ENCODE measurements at places on chromosomes 11 and 22.

GRCh38 chr22:31611061-31611760 is 50.8 kb downstream of the PISD start:
- DNase-seq = no peak

GRCh38 chr11:128874427-128874826 is 7.3 kb upstream of the KCNJ1 start:
- no peak for DNase-seq

GRCh38 chr11:19739872-19740271 is 27.2 kb downstream of the NAV2 start:
- no peak for DNase-seq

- peak; percentile 48 for DNase-seq
These were observed 14.3 kb downstream of the OR2AG2 start for GRCh38 chr11:6757373-6757967.

DNA sequence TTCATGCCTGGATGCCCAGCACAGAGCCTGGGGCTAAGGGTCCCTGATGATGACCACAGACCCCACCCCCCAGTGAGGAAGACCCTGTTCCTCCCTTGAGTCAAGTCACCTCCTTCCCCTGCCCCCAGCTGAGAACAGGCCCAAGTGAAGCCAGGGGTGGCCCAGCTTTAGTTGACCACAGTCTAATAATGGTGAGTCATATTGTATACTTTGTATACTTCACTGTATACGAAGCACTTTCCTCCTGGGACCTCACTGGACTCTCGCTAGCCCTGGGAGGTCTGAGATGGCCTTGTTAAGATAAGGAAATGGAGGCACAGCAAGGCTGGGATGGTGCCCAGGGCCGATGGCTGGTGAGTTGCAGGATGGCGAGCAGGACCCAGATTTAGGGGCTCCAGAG is 3.7 kb upstream of the FLRT1 start:
- no peak for DNase-seq

DNA sequence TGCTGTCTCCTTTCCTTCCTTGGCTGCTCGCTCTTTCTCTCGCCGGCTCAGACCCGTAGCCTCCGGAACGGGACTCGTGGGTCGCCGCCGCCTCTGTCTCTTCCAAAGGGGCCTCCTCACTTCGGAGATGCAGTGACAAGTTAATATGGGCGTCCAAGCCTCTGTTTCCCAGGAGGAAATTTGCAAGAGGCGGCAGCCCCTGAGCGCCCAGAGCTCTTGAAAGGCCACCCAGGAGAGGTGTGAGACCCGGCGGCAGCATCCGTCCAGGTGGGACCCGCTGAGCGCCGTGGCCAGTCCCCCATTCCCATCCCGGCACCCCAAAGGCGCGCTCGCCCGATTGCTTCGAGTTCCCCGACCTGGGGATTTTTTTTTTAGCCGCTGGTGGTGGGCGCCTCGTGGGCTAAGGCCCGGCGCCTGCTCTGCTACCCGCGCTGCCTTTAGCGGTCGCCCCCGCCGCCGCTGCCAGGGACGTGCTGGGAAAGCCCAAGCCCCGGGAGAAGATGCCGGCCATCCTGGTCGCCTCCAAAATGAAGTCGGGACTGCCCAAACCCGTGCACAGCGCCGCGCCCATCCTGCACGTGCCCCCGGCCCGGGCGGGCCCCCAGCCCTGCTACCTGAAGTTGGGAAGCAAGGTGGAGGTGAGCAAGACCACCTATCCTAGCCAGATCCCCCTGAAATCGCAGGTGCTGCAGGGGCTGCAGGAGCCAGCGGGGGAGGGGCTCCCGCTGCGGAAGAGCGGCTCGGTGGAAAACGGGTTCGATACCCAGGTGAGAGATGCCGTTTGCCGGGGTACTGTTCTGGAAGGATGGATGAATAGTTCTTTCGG is 772 bp downstream of the NAV2 start:
- DNase-seq = no peak

DNA sequence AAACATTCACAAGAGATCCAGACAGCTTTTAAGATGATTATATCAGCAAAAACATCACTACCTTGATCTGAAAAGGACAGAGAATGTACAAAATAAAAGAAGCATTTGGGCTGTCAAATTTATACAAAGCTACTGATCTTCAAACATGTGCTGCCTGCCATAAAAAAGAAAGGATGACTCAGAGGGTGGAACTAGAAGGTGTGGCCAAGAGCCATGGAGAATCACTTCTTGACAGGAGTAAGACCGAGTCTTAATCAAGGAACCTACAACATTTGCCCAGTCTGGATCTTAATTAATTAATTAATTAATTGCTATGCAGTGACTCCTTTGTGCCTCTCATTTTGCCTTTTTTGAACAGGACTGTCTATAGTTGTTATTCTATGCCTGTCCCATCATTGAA is 33.2 kb downstream of the C11orf96 start:
- DNase-seq = no peak

- DNase-seq = no peak
These were observed 8.3 kb downstream of the CLCF1 start for GRCh38 chr11:67364783-67365722.

DNA sequence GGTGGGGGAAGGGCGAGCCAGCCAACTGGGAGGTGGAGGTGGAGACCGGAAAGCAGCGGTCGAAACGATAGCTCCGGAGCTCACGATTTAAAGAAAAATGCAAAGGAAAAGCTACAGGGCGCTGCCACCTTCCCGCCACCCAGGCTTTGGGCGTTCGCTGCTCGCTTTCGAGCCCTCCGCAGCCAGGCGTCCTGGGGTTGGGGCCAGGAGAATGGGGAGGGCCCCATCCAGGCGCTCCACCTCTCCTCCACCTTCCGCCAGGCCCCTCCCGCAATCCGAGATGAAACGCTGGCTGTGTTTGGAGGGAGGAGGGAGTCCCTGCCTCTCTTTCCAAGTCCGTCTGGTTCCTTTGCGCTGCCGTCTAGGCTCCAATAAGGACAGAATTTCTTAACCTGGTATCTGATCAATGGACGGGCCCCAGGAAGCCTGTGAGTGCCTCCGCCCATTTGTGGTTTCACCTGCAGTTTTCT is 483 bp upstream of the ABTB2 start:
- DNase-seq = no peak

- DNase-seq = no peak
These were observed 202.1 kb downstream of the TTC28 start for GRCh38 chr22:28477556-28477955.

GRCh38 chr22:32353292-32353691 is 4.4 kb upstream of the RFPL3 start:
- no peak for DNase-seq

GRCh38 chr11:79080551-79080950 is 360.3 kb downstream of the TENM4 start:
- no peak for DNase-seq

DNA sequence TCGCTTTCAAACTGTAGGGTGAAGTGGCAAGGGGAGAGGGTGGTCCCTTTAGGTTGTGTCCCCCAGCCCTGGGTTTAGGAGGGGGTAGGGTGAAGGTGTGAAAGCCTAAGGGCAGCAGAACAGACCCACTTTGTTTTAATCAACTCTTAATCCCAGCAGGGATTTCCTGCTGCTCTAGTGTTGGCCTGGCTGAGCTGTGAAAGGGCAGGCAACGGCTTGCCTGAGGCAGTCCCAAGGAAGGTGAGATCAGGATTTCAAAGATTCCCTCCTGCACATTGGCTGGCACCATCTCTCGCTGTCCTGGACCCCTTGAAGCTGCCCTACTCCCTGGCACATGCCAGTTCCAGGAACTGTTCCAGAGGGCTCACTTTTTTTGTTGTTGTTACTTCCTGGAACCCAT is 221.3 kb downstream of the INSC start:
- DNase-seq = no peak

- DNase-seq = no peak
These were observed 84.4 kb downstream of the GALNT18 start for GRCh38 chr11:11537372-11537771.

DNA sequence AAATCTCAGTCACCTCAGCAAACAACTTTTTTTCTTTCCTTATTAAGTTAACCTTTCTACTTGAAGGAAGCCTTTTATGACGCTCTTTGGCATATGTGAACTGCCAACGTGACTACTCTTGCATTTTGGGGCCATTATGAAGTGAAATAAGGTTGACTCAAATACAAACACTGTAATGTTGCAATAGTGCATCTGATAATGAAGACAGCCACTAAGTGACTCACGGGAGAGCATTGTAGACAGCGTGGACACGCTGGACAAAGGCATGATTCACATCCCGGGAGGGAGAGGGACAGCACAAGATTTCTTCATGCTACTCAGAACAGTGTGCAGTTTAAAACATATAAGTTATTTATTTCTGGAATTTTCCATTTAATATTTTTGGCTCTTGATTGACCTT is 560.8 kb downstream of the ETS1 start:
- DNase-seq = no peak

DNA sequence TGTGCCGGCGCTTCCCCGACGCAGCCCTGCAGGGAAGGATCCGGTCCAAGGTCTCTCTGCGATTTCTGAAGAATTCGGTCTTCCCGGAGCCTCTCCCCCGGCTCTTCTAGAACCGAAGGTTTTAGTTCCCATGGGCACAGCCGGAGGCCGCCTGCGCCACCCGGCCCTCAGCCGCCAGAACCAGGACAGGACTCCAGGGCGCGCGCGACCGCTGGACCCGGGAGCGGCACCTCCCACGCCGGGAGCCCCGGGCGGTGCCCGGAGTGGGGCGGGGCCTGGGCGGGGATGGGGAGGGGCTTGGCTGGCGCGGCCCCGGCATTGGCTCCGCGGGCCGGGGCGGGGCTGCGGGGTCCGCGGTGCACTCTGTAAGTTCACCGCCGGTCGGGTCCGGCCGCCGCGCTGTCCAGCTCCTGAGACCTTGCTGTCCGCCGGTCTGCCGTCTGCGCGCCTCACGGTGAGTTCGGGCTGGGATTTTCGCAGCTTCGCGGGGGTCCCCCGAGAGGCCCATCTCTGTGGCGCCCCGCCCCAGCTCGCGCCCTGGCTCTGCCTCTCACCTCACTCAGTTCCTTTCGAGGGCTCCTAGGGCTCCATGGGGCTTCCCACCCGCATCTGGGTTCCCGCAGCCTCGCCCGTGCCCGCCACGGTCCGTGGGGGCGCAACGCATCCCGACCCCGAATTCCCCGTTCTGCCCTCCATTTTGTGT is at the start of gene CDC42EP2:
Gene CDC42EP2 (plus strand): TSS at position 366 of the 703 bp plus-strand sequence. CDS start 6,033 bp downstream, outside the sequence.
- peak; percentile 85 for DNase-seq

GRCh38 chr11:48011798-48012391 is 31.5 kb downstream of the PTPRJ start:
- DNase-seq = no peak

DNA sequence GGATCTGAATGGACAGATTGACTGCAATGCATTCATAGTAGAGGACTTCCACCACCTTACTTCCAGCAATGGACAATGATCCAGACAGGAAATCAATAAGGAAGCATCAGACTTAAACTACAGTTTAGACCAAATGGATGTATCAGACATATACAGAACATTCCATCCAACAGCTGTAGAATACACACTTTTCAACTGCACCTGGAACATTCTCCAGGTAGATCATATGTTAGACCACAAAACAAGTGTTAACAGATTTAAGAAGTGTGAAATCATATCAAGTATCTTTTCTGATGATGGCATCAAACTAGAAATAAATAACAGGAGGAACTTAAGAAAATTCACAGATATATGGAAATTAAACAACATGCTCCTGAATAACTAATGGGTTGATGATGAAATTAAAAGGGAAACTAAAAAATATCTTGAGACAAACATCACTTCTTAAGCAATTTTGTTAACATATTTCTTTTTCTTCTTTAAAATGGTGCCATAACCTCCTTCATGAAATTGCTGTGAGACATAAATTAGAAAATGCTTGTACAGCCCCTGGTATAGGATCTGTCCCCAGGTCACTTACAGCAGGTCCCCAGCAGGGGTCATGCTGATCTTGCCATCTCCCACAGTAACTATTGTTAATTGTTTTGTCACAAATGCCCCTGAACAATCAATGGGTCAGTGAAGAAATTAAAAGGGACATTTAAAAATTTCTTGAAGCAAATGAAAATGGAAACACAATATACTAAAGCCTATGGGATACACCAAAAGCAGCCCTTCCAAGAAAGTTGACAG is 100.0 kb upstream of the OR4B1 start:
- no peak for DNase-seq

DNA sequence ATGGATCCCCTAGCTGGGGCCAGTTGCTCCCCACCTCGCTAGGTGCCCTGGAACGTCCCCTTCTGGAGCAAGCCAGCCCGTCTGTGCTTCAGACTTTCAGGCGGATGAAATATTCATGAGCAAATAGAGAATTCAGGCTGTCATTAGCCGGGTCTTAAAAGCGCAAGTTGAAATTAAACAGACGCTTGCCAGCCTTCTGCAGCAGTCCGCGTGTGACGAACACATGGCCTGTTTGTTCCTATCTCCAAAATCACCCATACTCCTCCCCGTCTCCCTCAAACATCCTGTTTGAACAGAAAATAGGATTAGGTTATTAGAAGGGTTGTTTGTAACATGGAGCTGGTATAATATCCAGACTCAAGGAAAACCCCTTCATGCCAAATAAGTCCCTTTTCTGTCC is 38.7 kb downstream of the MYO18B start:
- DNase-seq = no peak

GRCh38 chr11:86124251-86125233 is 55.7 kb upstream of the PICALM start:
- DNase-seq = no peak

GRCh38 chr11:13993096-13993765 is 30.7 kb downstream of the SPON1 start:
- no peak for DNase-seq

DNA sequence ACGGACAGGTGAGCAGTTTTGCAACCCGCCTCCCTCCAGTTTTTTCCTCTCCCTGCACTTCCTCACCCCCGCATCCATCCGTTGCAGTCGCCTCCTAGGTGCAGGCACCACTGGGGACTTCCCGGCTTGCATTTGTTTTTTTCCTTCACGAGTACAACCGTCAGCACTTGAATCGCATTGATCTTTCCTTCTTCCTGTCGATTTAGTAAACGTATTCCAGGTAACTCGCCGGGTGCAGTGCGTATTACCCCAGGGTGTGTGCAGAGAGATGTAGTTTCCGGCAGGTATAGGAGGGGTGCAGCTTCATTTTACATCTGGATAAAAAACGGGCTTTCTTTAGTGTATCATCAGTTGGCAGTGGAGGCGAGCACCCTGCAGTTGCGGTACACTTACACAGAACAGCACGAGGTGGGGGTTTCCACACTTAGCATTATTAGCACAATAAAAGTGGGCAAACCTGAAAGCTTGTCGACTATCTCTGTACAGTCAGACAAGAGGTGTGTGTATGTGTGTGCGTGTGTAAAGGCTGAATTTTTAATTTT is at the start of gene SORL1-AS1:
Gene SORL1-AS1 (minus strand): TSS at position 359 of the 542 bp plus-strand sequence.
- DNase-seq = no peak

All from renal pelvis (tissue), 12 donors.